Femur (tissue), 1 donor: ENCODE measurements at places on chromosomes 16 and 17.
A peak's percentile ranks its signal among the peaks of the same experiment; 100 is the strongest.

DNA sequence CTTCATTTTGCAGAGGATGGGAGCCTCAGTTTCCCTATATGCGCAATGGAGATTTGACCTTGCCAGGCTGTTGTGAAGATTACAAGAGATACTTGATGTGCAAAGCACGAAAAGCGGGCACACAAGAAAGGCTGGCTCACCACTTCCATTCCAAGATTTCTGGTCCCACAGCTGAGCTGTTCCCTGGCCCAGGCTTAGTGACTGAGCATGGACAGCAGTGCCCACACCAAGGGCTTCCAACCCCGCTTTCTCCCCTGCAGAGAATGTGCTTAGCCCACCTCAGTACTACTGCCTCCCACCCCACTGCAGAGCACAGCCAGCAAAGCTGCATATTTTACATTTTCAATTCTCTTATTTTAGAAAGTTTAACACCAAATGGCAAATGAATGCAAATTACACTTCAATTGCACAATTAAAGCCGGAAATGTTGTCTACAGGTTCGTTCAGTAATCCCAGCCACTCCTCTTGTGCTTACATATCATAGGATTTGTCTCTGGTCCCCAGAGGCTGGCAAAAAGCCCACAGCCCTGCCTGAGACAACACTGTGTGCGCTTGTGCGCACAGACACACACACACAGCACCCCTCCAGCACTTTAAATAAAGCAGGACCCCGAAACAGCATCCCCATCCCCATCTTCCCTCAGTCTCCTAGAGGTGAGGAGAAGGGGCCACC, 51.8 kb downstream of the VAC14 start:
- no peak for DNase-seq

DNA sequence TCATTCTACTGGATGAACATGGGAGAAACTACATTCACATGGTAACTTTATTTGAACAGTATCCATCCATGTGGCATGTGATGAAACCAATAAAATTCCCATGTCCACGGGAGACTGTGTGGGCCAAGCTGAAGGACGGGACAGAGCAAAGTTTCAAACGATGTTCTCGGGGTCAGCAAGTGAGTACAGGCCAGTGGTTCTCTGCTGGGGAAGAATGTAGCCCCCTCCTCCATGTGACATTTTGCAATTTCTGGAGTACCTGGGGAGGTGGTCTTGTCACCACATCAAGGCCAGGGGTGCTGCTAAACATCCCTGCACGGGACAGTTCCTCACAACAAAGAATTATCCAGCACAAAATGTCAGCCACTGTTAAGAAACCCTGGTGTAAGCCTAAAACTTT, 7.4 kb upstream of the TANGO6 start:
- DNase-seq = no peak

DNA sequence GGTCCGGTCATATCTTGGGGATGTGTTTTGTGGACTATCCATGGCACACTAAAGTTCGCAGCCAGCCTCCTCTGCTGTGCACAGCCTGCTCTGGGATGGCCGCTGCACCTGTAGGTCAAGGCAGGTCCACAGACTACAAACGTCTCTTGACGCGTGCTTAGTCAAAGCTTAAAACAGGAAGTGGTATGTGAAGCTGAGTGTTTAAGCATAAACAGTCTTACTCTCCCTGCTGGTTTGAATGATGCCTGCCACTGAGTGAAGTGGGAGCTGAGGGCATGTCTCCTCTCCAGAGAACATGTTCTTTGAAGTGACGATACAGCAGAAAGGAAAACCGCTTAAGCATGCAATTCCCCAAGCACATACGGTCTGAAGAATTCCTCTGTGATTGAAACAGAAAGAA, 365.6 kb downstream of the SLC39A11 start:
- no peak for DNase-seq

- peak; percentile 59 for DNase-seq
Measured at GRCh38 chr17:75289832-75290337, 652 bp upstream of the SLC25A19 start.

- DNase-seq = no peak
Measured at GRCh38 chr16:9798952-9799580, 383.2 kb downstream of the GRIN2A start.
